ENCODE measurements at places on chromosomes 6 and 20. TPM values are rescaled to one million over a fixed set of nuclear protein-coding genes. Genes with fewer than 3 reads are reported as not detected.

Gene PRSS16
- not detected for total RNA-seq

Gene CRISP2
- total RNA-seq = not detected

Gene OXT
- not detected for total RNA-seq

Gene DHX16
- 31.7 TPM for total RNA-seq

Gene SMAP1
- total RNA-seq = 20.8 TPM

Data from smooth muscle cell of trachea (primary cell).